ENCODE measurements at places on chromosomes 3 and 15.
A peak's percentile ranks its signal among the peaks of the same experiment; 100 is the strongest.

- no peak for DNase-seq
Observed at GRCh38 chr3:148604270-148605085, 93.2 kb upstream of the AGTR1 start.

DNA sequence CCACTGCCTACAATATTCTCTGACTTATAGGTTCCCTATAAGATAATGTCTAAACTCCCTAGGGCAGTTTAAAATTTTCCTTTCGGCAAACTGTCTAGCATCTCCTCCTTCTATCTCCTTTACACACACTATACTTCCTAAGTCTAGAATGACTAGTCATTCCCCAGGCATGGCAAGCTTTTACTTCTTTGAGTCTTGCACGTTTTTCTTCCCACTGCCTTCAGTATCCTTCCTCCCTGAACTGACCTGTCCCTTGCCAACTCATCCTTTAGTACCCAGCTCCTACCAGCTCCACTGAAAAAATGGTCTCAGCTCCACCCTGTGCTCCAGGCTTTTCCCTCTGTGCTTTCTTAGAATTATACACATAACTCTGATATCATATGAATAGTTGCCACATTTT is 93.8 kb upstream of the KBTBD8 start:
- no peak for DNase-seq

- DNase-seq: peak; percentile 15
Observed at GRCh38 chr3:11078826-11079515, 75.3 kb upstream of the HRH1 start.

DNA sequence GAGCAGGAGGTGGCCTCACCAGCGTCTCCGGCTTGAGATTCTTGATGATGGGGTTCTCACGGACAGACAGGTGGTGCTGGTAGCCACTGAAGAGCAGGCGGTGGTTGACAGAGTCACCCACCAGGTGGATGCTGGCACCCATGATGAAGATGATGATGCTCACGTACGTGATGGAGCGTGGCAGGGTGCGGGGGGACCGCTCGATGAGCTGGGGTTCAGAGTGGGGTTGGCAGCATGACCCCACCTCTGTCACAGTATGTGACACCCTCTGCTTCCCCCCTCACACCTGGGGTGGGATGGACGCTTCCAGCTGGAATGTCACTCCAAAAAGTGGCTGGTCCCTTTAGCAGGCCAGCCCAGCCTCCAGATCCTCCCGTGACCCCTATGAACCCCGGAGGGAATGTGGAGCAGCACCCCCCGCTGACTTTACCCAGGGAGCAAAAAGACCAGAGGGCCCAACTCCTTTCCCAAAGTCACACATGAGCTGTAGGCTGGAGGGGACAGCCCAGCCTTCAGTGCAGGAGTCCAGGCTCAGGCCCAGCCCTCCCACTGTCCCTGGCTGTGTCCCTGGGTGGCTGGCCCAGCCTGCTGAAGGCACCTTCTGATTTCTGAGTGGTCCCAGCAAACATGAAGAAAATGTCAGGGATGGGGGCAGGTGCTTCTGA is 6.7 kb upstream of the CALML4 start:
- no peak for DNase-seq

GRCh38 chr3:16089521-16089920 is 85.0 kb upstream of the GALNT15 start:
- no peak for DNase-seq

DNA sequence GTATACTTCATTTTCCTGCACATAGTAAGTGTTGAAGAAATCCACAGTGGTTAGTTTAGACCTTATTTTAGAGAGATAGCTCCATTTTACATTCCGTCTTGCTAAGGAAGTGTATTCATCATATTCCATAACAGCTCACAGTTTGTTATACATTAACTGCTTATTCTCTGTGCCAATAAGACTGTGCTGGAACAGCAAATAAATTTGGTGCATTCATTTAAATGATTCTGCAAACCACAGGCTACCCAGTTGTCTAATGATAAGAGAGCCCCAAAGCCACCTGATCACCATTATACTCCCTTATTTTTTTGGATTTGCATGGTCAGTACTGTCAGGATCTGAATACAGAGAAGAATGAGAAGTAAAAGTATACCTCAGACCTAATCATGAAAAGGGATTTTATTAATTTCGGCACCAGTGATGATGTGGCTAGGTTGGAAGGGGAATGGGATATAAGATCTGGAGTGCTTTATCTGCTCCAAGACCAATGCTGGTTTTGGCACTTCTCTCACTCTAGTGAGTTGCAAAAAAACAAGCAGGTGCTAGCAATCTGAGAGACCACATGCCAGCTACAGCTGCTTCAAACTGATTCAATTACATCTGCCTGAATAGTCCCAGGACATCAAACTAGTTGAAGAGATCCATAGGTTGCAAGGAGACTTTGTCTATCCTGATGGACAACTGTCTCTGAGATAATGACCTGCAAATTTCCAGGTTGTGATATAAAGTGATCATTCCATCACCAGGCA is 254.8 kb downstream of the ZBTB20 start:
- no peak for DNase-seq
